ENCODE measurements at places on chromosomes 2 and 18.

DNA sequence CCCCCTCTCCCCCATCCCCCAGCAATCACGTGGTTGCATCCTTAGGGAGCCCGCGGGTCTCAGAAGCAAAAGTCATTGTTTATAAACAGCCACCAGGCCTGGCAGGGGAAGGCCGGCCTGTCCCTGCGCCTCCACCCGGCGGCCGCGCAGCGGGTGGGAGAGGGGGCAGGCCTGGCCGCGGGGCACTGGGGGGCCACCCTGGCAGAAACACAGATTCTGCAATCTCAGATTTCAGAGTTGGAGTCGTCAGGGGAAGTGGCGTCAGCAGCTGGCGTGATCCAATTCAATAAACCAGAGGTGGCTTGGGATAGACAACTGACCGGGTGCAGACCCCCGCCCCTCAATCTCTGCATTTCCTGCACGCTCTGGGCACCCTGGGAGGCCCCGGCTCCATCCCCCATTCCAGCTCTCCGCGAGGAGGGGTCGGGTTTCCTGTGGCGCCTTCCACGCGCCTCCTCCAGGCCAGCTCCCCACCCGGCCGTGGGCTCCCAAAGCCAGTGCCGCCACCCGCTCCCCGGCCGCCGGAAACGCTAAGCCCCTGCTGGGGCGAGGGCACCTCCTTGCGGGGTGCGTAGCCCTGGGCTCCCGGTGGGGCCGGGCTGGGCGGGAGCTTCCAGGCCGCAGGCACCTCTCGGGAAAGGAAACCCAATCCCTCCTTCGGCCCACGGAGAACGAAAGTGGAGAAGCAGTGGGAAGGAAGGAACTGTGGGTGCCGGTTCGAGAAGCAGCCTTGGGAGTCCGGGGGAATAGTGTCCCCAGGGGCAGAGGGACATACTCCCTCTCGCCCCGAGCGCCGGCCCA is 1.1 kb downstream of the BIN1 start:
- no peak for DNase-seq

GRCh38 chr2:170862286-170862902 is 45.7 kb downstream of the GAD1 start:
- no peak for DNase-seq

DNA sequence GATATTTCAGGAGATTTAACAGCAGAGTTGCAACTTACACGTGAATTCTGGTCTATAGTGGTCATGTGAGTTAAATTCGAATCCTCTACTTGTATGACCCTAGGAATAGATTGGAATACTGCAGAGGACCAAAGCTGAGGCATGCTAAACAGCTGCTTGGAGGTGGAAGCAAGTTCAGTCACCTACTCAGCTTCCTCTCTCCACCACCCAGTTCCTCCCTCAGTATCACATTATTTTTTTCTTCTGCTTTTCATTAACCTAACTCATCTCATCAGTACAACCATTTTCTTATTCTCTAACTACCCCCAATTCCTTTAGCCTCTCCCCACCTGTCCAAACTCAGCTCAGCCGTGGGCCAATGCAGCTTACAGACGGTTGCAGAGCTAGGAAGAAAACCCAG is 385.5 kb downstream of the SETBP1 start:
- DNase-seq, result no peak

DNA sequence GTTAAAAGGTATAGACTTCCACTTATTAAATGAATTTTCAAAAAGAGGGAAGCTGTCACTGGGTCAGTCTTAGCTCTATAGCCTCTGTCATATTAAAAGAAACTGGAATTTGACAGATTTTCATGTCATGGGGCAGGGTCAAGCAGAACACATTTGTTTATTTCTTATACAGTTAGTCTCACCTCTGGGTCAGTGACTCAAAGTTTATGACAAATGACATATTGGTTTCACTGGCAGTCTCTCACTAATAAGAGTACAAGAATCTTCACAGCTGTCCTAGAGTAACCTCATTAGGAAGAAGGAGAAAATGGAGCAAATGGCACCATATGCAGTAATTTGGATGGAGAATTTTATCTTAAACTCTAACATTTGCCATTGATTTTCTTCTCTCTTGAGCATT is 63.2 kb downstream of the MBD2 start:
- no peak for DNase-seq

- no peak for DNase-seq
These were observed 215.2 kb upstream of the LRRTM1 start for GRCh38 chr2:80519699-80520291.

All from NCI-H1105 (cell line).